HEK293T (cell line): ENCODE measurements at places on chromosomes 1 and 21.

GRCh38 chr1:157415661-157416060 is 136.7 kb downstream of the FCRL5 start:
- no peak for DNase-seq

DNA sequence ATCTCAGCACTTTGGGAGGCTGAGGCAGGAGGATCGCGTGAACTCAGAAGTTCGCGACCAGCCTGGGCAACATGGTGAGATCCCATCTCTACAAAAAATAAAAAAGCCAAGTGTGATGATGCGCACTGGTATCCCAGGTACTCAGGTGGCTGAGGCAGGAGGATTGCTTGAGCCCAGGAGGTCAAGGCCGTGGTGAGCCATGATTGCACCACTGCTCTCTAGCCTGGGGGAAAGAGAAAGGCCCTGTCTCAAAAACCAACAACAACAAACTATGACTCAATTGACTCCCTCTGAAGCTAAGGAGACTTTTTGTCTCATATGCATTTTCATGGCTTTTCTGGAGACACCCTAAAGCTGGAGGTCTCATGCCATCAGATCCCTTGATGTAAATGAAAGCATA is 118.8 kb downstream of the CCDC185 start:
- no peak for DNase-seq

DNA sequence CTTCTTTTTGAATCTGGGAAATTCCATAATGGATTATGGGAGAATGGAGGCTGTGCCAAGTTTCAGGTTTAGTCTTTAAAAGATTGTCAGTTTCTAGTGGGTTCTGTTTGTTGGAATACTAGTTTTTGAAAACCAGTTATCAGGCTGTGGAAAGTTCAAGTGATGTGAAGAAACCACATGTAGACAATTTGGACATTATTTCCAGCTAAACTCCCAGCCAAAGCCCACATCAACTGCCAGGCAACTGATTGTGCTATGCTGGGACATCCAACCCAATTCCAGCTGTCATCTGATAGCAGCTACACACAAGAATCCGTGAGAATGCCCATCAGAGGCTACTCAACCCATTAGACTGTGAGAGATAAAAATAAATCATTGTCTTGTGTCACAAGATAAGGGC is 546.1 kb upstream of the ADAMTS5 start:
- DNase-seq, result no peak

- peak; percentile 89 for DNase-seq
Measured at GRCh38 chr1:40476924-40477677, at the start of gene ZFP69. TSS of gene ZFP69 (plus strand) at chr1:40477290. CDS start at chr1:40479362, 2,072 bp downstream.

GRCh38 chr1:222759451-222760035 is 22.5 kb downstream of the FAM177B start:
- no peak for DNase-seq

DNA sequence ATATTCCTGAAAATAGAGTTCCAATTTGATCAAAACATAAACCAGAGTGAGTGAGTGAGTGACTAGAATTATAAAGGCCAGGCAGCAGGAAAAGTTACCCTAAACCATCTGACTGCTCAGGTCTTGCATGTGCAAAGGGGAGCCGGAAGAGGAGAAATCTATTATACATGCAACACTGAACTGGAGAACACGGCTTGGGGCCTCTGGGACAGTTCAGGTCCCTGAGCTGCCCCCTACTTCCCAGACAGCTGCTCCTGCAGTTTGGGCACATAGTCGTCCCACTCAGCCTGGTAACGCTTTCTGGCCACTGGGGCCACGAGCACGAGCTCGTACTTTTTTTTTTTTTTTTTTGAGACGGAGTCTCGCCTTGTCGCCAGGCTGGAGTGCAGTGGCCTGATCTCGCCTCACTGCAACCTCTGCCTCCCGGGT is 40.1 kb downstream of the PTPRC start:
- no peak for DNase-seq

DNA sequence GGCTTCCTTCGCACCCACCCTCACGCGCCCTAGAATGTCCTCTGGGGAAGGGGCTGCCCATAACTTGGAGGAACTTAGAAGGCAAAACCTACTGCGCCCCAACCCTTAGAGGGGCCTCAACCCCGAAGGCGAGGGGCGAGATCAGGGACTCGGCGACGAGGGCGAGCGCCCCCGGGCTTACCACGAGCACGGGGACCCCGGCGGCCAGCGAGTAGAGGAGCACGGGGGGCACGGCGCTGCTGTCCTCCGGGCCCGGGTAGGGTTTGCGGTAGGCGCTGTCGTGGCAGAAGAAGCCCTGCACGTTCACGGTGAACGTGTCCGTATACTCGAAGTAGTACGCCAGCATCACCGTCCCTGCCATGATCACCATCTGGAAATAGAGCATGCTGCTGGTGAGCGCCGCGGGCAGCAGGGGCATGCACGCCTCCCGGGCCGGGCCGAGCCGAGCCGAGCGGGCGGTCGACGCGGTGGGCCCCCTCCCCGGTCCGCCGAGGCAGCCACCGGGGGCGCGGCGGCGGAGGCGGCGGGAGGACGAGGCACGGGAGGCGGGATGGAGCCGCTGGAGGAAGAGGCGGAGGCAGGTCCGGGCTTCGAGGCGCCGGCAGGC is 304 bp downstream of the PLPPR5 start:
- peak; percentile 50 for DNase-seq

- no peak for DNase-seq
Measured at GRCh38 chr1:14635421-14635820, 36.9 kb downstream of the KAZN start.

DNA sequence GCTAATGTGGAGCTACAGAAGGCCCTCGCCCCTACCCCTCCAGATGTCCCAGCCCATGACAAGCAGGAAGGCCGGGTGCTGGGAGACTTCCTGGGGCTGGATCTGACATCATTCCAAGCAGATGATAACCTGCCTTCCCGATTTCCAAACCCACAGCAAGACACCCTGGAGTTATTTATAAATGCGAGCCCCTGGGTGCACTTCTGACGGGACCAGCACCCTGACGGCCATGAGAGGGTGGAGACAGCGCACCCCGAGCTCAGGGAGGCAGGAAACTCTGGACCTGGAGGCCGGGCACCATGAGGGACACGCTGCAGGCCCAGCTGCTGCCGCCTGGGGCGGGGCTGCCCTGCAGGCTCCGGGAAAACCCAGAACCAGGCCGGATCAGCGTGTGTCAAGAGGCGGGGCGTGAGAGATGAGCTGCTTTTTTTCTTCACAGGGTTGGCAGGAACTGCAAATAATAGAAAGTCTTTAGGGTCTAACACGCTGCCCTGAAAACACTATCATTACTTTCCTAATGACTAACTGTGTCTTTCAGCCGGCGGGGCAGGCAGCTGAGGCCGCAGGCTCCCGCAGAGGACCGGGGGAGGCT is 2.5 kb upstream of the PCBP3 start:
- DNase-seq, result no peak

GRCh38 chr1:87104945-87105344 is 190.5 kb downstream of the HS2ST1 start:
- DNase-seq, result no peak

GRCh38 chr21:15183813-15184257 is 119.0 kb upstream of the NRIP1 start:
- DNase-seq, result no peak

DNA sequence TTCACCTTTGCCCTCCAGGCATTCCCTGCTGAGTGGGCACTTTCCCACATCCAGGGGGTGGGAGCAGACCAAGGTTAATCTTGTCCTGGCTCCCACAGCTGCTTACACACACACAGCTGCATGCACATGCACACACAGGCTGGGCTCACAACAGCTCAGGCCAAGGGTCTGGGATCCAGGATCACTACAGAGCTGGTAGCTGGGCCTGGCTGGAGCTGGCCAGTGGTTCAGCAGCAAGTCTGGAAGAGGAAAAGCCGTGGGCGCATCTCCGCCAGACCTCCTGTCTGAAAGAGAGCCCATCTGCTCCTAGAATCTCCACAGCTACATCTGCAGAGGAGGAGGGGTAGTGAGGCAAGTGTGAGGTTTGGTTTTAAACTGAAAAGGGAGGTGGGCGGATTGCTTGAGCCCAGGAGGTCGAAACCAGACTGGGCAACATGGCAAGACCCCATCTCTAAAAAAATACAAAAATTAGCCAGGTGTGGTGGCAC is 3.8 kb downstream of the CDK18 start:
- DNase-seq, result no peak

GRCh38 chr21:16437586-16437985 is 707.8 kb downstream of the USP25 start:
- no peak for DNase-seq

DNA sequence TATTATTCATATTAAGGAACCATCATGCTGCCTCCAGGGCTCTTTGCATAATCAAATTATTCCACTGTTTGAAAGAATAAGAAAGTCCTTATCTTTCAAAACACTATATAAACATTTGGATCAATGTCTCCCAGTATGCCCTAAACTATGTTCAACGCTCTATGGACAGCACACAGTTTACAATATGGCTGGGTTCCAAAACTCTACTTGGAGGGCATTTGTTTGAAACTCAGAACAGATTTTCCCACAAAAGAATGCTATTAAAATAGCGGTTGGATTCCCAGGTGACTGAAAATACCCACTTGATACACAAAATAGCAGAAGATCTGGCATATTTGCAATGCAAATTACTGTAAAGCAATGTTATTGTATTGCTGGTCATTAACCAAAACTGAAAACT is 3.2 kb downstream of the HAO2 start:
- DNase-seq, result no peak

GRCh38 chr1:203663294-203663693 is 36.7 kb downstream of the ATP2B4 start:
- DNase-seq, result no peak

DNA sequence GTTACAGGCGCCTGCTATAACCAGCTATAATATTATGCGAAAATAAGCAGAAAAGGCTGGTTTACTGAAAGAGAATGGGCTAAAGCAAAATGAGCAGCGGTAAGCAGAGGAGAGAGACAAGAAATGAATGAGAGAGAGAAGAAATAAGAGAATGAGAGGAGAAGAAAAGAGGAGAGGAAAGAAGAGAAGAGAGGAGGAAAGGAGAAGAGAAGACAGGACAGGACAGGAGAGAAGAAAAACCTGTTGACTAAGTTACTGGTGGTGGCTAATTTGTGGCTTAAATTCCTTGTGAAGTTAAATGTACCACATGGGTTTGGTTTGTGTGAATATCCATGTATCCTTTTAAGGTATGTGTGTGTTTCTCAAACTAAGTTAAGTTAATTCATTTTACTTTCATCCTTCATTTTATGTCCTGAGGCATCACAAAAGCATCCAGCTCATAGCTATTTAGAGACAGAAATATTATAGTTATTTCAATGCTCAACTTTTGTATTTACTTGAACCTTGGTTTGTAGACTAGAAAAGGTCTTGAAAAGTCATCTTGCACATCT is 3.1 kb upstream of the DDR2 start:
- no peak for DNase-seq

DNA sequence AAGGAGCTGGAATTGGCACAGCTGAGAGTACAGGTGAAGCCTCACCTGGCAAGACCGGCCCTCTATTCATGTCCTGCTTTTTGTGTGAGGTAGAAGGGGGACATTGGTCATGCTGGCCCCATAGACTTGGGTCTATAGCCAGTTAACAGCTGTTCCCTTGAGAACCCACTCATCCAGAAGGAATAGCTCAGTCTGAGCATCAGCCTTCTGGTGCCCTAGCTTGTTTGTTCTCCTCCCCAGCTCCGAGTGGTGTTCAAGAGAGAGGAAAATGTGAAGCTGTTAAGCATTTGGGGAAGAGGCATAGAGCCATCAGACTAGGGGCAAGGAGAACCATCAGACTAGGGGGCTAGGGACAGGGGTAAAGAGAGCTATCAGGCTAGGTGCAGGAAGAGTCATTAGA is 290.9 kb downstream of the SIPA1L2 start:
- DNase-seq, result no peak

- no peak for DNase-seq
Measured at GRCh38 chr1:14067711-14068110, 367.7 kb downstream of the PRDM2 start.

GRCh38 chr21:26969971-26970725 is 3.3 kb upstream of the ADAMTS5 start:
- no peak for DNase-seq

DNA sequence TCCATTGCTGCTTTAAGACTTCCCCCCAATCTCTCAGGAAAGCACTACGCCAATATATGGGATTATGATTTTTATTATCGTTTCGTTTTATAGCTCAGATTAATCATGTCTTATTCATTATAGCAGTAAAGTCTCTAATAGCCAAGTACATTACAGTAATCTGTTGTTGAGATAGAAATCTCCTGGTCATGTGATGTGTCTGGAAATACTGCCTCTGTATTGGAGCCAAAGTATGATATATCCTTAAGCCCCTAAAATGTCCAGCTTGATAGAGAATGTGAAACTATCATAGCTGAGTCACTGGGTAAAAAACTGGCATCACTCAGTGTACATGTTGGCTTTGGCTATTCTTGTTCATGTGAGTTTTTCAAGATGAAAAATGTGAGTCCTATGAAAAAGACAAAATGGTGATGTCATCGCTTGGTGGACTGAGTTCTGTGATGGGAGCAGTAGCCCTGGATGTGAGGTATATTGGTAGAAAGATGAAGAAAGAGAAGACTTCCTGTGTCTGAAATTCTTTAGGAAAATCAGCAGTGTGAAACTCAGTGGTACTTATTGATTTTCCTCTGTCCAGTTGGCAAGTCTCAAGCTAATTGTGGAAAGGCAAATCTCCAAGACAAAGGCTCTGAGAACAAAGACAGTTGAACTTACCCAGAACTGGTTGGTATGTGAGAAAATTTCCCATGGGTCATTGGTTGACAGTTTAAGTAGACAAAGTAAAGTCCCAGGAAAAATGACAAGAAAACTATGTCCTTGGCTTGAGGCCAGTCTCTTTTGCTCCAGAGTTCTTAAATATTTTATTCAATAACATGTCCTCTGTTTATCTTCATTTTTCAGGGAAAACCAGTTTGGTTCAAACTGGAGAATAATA is 76.2 kb downstream of the BRINP2 start:
- DNase-seq, result no peak

DNA sequence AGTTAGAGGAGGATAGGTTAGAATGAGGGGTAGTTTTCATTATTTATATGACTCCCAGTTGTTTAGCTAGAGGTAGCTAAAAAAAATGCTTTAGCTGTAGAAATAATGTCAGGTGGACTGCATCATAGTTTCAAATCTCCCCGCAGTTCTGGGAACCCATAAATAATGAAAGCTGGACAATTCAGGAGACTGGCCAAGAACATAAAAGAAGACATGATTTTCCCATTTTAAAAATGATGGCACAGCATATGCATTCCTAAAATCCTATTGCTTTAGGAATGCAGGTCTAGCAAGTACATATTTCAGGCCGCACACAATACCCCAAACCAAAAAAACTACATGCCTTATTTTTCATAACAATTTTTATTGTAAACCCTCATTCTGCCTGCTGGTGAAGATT is 143.3 kb downstream of the CTH start:
- DNase-seq, result no peak

DNA sequence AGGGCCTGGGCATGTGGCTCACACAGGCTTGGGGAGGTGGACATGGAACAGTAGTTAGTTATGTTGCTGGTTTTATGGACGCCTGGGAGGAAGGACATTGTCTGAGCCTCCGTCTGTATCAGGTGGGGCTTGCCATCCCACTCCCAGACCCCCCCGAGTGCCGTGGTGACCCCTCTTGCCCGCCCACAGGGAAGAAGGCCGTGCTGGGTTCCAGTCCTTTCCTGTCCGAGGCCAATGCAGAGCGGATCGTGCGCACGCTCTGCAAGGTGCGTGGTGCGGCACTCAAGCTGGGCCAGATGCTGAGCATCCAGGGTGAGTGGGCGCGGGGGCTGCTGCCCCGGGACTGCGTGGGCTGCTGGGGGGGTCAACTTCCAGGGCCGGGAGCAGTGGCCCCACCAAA is 41.7 kb downstream of the COQ8A start:
- no peak for DNase-seq

GRCh38 chr1:231091831-231092301 is 51.8 kb upstream of the FAM89A start:
- DNase-seq, result peak; percentile 87

GRCh38 chr1:161071886-161072371 is 2.2 kb upstream of the ARHGAP30 start:
- DNase-seq, result peak; percentile 71
